Stimulated activated CD4-positive, alpha-beta T cell treated with anti-CD3 and anti-CD28 coated beads, Interleukin-1b, Interleukin-23, amount 100 ng/mL, for 1 hour (primary cell): ENCODE measurements at places on chromosomes 11 and 22.

DNA sequence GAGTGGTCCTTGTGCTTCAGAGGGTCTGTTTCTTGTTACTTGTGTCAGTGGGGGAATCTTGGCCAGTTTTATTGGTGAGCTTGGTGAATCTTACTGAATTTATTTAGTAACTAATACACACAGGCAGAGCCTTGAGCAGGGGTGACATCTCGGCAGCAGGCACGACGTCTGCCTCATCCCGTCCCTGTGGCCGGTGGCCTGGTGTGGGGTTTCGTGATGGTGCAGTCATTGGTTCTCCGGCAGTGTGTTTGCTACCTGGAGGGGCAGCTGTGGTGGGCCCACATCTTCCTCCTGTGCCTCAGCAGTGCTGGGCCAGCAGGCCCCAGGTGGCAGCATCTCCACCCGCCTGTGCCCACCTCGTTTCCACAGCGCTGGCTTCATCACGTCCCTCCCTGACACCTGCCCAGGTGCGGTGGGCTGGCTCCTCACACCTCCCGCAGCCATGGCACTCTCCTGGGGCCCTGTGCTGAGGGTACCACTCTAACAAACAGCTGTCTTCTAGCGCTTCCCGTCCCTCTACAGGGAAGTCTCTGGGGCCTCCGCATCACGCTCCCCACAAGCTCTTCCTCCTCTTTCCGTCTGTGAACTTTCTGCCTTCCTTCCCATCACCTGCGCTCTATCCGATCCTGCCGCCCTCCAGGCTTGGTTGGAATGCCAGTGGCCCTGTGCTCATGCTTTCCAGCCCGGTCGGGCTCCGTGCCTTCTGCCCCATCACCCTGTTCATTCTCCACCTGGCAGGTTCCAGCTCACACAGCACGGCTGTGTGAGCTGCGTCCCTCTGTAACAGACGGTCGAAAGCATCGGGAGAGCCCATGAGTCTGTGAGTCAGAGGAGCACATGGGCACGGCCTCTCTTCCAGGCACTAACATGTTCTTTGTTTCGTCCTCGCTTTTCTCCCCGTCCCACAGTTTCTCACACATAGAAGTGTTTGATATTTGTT, 203.4 kb downstream of the TBC1D22A start:
- no peak for DNase-seq

- no peak for DNase-seq
Observed at GRCh38 chr11:86799680-86800075, 664 bp upstream of the PRSS23 start.

- DNase-seq = no peak
Observed at GRCh38 chr11:58923300-58923788, 15.9 kb upstream of the GLYATL1 start.

DNA sequence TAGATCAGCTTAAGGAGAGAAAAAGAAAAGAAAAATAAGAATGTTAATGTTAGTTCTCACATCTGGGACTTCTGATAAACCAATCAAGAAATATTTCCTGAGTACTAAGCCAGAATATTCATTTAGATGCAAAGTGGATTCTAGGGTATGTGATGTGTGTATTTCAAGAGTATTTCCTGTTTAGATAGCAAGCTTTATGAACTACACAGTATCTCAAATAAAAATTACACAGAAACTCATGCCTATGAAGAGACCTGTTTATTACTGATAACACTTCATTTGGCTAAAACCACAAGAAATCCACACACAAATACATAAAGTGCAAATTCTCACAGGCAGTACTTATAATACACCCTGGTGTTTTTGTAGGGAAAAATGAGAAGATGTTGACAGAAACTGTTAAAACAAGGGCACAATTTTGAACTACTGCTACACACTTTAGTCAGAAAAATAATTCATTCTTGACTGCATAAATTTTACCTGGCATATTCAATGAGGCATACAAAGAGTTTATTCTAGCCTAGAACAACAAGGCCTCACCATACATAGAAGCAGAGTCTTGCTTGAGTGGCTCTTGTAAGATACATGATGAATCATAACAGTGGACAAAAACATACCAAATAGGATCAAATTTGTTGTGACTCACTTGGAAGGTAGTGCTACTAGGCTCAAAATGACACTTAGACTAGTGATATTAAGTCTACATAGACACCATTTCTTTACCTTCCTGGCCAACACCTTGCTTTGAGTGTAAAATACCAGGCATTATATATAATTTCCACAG, 18.8 kb upstream of the P4HA3 start:
- no peak for DNase-seq

DNA sequence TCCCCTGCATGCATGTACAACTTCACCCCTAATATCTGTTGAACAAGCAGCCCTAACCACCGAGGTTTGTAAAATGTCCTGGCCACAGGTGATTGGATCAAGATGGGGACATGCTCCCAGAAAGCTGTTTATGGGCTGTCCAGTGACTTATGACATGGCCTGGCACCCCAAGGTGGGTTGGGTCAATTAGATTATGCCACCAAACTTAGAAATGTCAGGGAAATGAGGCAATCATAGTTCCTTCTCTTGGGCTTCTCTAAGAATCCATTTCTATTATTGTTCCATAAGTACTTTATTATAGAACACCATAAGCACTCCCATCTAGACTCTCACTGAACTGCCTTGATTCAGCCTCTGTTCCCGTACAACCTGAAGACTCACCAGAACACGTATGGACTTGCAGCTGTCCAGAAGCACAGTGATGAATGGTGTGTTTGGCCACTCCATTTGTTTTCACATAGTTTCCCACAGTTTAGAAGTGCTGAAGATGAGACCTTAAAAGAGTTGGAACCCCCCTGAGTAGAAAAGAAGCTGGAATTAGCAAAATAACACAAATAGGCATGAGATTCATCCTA, 45.5 kb upstream of the OLFML1 start:
- DNase-seq = no peak

GRCh38 chr11:127307700-127308099, 307.1 kb upstream of the KIRREL3 start:
- no peak for DNase-seq

DNA sequence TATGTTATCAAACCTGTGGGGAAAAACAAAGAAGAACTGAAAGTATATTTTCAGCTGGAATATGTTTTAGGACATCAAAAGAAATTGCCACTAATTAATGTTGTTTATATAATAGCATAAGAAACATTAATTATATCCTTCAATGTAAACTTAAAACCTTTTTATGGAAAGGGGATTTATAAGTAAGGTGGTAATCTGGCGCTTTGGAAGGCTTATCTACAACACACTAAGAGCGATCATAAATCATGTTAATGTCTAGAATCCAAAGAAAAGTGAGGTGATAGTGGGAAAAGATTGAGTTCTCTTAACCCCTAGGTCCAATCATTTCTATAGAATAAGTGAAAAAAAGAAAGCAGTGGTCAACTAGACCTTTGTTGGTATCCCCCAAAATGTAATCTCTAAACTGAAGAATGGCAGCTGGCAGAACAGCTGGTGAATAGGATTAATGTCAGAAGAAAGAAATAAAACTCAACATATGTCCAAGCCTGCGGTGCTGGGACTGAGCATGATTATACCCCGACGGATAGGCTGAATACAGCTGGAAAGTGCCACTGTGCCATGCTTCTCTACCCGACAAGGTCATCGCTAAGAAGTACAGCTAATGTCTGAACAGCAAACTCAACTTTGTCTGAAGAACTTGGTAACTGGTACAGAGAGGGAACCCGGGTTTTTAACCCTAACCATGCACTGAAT, 64.0 kb downstream of the SOX6 start:
- no peak for DNase-seq

- DNase-seq = no peak
Observed at GRCh38 chr11:86949995-86950660, 5.1 kb downstream of the FZD4 start.
